ENCODE measurements at places on chromosomes 1 and 21.
A peak's percentile ranks its signal among the peaks of the same experiment; 100 is the strongest.

DNA sequence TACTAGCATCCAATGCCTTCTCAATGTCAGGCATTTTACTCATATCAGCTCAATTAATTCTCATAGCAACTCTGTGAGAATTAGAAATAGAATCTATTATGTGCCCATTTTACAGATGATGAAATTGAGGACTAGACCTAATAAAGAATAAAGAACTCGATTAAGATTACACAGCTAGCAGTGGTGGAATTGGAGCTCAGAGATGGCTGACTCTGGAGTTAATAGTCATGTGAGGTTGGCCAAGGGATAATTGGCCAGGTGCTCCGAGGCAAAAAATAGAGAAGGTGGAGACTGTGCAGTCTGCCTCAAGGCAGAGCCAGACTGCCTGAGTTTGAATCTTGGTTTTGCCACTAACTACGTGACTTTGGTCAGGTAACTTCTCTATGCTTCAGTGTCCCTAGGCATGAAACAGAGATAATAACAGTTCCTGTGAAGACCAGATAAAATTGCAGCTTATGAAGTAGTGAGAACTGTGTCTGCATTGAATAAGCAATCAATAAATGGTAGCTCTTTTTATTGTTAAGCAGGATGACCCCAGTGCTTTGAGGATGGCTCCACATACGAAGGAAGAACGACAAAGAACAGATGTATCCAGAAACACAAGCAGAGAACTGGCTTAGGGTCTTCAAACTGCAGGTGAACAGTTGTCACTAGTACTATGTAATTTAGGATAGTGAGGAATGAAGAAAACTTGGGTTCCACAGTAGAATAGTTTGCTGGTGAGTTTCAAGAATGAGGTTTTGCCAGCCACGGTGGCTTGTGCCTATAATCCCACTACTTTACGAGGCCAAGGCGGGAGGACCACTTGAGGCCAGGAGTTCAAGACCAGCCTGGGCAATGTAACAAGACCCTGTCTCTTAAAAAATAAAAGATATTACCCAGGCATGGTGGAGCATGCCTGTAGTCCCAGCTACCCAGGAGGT, 6.9 kb upstream of the CCSAP start:
- no peak for DNase-seq

- no peak for DNase-seq
Measured at GRCh38 chr21:36839123-36839522, 127.3 kb downstream of the HLCS start.

DNA sequence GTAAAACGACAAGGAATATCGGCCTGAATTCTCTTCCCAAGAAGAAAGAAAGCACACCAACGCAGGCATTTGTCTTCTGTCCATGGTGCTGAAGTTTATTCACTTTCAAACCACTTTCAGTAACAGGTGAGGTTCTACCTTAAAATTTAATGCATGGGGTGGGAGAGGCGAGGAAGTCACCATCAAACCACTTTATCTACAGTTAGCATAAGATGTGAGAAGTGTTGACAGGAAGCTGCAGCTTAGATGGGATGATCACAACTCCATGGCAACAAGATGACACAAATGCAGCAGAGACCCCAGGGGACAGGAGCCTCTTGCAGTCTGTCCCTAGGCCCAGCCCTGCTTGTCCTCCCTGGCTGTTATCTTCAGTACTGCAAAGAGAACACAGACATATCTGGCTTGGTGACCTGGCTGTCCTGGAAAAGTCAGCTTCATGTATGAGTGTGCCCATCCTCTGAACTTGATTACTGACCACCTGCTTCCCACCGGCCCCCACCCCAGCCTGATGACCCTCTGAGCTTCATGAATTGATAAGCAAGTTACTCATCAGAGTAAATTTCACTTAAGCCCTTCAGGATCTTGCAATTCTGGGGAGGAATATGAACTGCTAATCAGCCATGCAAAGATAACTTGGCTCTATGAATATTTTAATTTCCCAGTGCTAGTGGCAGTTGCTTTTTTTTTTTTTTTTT, 1.8 kb downstream of the NPPA start:
- no peak for DNase-seq

DNA sequence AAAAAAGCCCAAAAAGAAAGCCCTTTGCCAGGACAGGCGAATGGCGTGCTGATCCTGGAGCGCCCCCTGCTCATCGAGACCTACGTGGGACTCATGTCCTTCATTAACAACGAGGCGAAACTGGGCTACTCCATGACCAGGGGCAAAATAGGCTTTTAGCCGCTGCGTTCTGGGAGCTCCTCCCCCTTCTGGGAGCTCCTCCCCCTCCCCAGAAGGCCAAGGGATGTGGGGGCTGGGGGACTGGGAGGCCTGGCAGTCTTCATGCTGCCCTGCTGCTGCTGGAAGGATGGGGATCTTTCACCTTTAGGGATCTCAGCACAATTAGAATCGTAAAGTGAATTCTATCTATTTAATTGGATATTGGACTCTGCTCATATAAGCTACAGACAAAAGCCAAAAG, 3.6 kb downstream of the TPRG1L start:
- DNase-seq, result no peak

DNA sequence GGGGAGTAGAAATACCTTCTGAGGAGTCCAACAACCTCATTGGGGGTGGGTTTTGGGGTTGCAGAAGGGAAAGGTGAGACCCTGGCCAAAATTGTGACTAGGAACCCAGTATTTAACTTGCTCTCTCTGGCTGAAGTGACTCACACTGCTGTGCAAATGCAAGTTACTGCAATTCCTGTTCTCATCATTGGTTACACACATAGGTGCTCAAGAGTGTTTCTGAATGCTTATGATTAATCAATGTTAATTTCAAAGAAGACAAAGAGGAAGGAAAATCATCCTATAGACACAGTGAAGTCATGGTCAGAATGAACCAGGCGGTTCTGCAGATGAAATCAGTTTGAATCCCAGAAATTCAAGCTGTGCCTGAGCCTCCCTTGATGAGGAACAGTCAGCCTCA, 3.1 kb downstream of the ASCL5 start:
- no peak for DNase-seq

GRCh38 chr1:221310180-221310579, 430.9 kb downstream of the HLX start:
- no peak for DNase-seq

- no peak for DNase-seq
Measured at GRCh38 chr1:170680428-170680827, 16.5 kb downstream of the PRRX1 start.

DNA sequence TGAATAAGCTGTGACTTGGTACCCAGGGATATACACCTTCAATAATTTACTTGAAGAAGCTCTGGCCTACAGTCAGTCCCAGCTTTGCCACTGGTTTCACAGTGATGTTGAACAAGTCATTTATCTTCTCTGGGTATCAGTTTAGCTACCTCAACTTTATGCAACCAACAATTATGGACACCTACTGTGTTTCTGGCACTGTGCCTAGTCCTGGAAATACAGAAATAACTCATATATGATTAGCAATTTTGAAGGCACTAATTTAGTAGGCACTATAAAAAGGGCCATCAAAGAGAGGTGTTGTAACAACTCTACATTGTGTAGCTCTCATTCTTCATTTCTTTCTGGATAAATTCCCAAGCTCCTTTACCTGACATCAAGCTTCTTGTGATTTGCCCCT, 88.6 kb upstream of the SPATA6 start:
- DNase-seq, result no peak

GRCh38 chr1:182978151-182978853, 25.3 kb upstream of the SHCBP1L start:
- DNase-seq, result no peak

DNA sequence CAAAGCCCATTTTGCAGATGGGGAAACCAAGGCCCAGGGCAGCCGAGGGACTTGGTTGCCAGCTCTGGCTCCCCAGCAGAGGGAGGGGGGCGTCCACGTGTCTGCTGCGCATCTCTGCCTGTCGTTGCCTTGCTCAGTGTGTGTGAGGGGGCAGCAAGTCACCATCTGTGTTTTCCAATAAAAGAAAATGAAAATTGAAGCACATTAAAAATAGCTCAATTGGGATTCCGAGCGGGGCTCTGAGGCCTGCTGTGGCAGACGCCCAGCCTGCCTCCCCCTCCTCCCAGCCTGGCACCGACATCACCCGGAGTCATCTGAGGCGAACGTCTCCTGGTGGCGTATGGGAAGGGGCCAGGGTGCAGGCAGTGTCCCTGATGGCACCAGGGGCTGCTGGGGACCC, 51.2 kb downstream of the EPHB2 start:
- DNase-seq, result no peak

- no peak for DNase-seq
Measured at GRCh38 chr1:185348985-185349384, 31.9 kb upstream of the IVNS1ABP start.

DNA sequence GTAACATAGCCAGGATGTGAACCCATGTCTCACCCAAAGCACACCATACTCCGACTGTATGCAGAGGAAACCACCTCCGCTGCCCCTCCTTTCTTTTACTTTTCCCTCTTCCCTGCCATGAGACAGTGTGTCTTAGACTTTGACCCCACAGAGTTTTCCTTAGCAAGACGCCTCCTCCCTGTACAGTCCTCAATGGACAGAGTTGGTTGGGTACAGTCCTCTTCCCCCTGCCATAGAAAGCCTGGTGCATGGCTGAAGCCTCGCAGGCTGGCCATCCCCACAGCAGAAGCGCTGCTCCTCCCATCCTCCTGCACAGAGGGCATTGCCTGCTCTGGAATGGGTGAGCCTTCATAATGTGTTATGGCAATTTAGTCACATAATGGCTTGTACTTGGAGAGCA, 127.9 kb downstream of the PLPP3 start:
- peak; percentile 65 for DNase-seq

- DNase-seq, result no peak
Measured at GRCh38 chr1:224851848-224852261, 77.6 kb upstream of the DNAH14 start.

- no peak for DNase-seq
Measured at GRCh38 chr1:37628026-37628556, 6.6 kb downstream of the RSPO1 start.

GRCh38 chr1:67777016-67777415, 56.3 kb downstream of the GNG12 start:
- DNase-seq, result no peak

DNA sequence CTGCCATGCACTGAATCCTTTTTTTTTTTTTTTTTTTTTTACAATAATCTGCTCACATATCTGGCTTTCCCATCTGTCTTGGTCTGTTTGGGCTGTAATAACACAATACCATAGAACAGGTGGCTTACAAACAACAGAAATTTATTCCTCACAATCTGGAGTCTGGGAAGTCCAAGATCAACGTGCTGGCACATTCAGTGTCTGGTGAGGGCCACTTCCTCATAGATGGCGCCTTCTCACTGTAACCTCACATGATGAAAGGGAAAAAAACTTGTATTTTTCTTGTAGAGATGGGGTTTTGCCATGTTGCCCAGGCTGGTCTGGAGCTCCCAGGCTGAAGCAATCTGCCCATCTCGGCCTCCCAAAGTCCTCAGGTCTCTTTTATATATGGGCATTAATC, 13.0 kb upstream of the PARP1 start:
- DNase-seq, result no peak

DNA sequence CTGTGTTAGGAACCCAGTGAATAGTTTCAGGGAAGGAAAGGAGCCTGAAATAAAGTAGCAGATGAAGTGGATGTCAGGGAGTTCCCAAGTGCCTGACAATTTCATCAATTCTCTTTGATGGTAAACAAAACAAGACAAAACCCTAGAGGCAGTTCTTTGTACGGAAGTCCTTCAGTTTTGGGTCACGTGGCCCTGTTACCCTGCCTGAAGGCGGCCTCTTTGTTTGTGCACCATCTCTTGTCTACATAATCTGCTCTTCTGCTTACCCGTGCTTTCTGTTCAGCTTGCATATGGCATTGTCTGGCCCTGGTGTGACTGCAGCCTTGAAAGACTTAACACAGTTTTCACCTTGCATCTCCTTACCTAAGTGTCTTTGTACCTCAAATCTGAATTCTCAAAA, 166.7 kb upstream of the DUSP10 start:
- DNase-seq, result no peak

DNA sequence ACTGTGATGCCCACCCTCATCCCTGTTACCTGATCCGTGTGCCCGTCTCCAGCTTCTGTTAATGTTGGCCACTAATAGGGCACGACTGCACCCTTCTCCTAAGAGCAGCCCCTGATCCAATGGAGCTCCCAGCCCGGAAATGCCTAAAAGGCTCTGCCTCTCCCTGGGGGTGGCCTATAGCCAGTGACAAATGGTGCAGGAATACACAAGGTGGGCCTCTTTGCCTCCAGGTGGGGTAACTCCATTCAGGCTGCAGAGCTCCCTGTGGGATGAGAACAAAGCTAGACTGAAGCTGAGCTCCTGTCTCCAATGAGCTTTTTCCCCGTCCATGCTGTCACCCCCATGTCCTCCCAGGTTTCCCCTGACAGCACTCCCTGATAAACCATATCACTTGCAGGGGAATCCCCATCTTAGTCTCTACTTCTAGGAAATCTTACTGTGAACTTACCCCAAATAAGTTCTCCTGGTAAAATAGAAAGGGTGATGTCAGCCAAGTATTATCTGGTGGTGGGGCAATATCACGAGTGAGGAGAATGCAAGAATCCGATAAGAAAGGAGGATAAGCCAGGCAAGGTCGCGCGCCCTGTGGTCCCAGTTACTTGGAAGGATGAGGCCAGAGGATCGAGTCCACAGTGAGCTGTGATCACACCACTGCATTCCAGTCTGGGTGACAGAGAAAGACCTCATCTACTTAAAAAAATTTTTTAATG, 18.6 kb downstream of the S100A7A start:
- DNase-seq, result no peak

- no peak for DNase-seq
Measured at GRCh38 chr1:24881034-24881433, 49.0 kb downstream of the RUNX3 start.

DNA sequence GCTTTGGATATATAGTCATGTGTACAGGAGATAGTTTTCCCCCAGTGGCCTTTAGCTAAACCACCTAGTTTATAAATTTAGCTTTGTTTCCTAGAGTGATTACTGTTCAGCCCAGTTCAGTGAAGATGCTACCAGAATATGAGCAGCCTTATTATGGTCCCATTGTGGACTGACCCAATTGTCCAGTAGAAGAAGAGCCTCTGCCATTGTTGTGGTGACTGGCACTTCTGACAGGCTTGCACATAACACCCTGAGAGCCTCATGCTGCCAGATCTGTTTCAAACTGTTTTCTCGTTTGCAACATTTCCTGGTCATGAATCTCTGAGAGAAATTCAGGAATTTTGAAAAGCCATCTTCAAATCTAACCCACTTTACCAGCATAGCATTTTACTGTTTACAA, 20.6 kb downstream of the KPNA6 start:
- no peak for DNase-seq

All from Caco-2 (cell line).